ENCODE measurements at places on chromosomes 7 and 10.

- no peak for DNase-seq
Measured at GRCh38 chr10:114244126-114244525, 5.1 kb downstream of the VWA2 start.

- no peak for DNase-seq
Measured at GRCh38 chr7:29523728-29524127, 39.9 kb upstream of the PRR15 start.

GRCh38 chr7:90155206-90155605 lies 937 bp downstream of the STEAP1 start:
- DNase-seq, result no peak

- DNase-seq, result peak; percentile 21
Measured at GRCh38 chr10:121927318-121927840, 452 bp downstream of the ATE1 start.

DNA sequence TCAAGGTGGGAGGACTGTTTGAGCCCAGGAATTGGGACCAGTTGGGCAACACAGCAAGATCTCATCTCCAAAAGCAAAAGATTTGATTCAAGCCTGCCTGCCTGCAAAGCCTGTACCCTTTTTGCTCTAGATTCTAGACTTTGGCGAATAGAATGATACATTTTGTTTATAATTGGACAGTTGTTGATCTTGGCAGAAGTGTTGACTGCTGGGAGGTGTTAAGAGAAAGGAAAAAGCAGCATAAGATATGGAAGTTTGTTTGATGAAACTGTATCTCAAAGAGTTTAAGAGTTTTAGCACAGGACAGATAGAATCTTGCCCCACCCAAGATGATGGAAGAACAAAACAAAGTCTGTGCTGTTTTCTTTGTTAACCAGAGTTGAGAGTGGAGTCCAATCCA lies 224.1 kb downstream of the AUTS2 start:
- no peak for DNase-seq

DNA sequence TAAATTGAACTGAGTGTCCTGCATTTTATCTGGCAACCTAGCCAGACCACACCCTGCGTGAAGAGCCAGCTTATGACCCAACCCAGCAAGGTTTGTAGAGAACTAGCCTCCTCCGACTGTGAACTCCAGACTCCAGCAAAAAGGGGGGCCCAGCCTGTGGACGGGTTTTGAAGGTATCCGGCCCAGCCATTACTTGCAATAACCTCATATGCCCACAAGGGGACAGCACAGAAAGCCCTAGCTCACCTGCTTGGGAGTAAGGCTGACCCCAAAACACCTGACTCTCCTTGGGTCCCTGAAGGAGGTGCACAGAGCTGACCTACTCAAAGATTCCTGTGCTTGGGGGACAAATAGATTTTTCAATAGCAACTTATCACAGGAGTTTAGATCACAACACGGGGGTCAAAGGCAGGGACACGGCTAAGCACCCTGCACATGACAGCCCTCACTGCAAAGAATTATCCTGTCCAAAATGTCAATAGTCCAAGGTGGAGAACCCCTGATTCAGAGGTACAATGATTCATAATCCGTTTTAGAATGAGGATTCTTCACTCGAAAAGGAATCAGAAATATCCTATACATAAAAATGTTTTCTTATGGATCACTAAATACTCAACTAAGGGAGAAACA lies 4.6 kb downstream of the TRPV6 start:
- DNase-seq, result peak; percentile 21

DNA sequence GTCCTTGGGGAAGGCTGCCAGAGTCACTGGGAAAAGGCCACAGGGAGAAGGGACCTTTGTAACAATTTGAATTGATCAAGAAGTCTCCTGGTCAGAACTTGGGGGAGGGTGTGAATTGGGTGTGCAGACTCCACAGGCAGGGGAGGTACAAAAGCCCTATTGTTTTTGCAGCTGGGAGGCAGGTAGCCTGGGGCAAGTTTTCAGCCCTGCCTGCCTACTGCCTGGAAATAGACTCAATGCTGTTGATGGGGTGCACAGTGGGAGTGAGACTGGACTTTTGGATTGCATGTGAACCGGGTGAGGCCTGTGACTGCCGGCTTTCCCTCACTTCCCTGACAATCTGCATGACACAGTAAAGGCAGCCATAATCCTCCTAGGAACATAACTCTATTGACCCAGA lies 947.0 kb downstream of the REEP3 start:
- DNase-seq, result no peak

DNA sequence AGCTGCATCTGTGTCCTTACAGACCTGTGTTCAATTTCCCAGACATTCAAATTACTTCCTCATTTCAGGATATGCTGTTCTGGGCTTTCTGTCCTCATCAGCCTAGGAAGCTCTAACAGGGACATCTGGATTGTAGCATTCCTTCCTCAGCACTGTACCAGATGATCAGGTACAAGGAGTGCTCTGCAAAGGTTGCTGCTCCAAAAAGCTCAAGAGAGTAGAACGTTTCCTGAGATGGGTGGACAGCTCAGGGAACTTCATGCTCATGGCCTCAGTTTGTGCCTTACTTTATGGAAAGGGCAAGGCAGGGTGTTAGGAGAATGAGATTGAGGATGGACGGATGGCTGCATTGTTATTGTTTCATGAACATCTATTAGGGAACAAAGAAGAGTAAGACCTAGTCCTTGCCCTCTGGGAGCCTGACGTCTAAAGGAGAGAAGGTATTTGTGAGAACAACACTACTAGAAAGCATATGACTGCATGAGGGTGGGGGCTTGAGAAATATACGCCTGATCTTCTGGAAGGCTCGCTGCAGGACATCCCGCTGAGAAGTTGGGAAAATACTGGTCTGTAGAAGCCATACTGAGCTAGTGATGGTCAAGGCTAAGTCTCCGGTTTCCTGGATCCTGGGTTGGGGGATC lies 10.5 kb upstream of the ZNF212 start:
- no peak for DNase-seq

Data from activated CD4-positive, alpha-beta T cell treated with anti-CD3 and anti-CD28 coated beads for 24 hours (primary cell).